ENCODE measurements at places on chromosomes 5 and 9.

GRCh38 chr5:176877793-176878331 lies 21.3 kb downstream of the HK3 start:
- no peak for DNase-seq

DNA sequence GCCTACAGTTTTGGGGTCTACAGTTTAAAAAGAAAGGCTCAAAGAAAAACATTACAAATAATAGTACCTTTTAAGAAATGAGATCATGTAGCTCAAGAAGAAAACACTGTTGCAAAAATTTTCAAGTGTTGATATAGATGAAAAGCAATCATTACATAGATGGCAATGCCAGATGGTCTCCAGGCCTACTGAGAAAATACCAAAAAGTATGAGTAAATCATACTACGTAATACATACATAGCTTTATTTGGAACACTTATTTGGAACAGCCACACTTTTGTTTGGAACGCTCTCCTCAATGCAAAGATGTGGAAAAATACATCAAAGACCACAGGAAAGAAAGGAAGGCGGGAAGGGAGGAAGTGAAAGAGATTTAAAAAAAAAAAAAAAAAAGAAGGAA lies 44.1 kb downstream of the MARCHF11 start:
- DNase-seq: no peak

DNA sequence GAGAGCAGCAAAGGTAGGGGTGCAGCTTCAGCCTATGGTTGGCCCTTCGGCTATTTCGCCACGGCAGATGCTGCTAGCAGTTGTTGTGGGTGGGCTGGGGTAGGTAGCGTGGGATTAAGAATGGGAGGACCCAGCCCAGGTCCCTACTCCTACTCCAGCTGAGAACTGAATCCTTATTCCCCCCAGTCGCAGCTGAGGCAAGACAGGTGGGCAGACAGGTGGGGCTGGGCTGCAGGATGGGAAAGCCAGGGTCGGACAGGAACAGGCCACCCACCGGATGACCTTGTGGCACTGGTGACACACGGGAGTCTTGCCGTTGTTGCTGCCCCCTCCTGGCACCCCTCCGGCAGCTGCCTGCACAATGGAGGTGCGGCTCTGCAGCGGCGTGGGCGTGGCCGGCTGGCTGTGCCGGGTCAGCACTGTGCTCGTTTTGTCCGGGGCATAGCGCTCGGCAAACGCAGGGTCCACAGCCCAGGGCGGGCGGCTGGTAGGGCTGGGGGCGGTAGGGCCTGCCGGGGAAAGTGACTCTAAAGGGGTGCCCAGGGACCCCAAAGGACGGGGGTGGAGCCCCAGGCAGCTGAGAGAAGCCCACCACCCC lies 8.2 kb downstream of the PDLIM7 start:
- DNase-seq: no peak

GRCh38 chr5:163552536-163552935 lies 47.1 kb downstream of the MAT2B start:
- no peak for DNase-seq

GRCh38 chr5:116572350-116573278 lies 2.0 kb downstream of the SEMA6A start:
- DNase-seq: no peak

GRCh38 chr5:100409660-100410151 lies 125.5 kb upstream of the FAM174A start:
- DNase-seq: no peak

GRCh38 chr5:39762761-39763160 lies 338.0 kb upstream of the DAB2 start:
- no peak for DNase-seq

GRCh38 chr9:136080716-136081112 lies 14.4 kb downstream of the NACC2 start:
- no peak for DNase-seq

DNA sequence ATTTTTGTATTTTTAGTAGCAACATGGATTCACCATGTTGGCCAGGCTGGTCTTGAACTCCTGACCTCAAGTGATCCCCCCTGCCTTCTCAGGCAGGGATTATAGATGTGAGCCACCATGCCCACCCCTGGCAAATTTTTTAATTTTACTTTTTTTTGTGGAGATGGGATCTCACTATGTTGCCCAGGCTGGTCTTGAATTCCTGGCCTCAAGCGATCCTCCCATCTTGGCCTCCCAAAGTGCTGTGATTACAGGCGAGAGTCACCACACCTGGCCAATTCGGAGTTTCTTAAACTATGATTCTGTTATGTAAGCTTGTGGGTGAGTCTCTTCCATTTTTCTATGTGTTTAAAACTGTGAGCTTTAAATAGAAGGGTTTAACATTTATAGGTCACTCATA lies 27.6 kb downstream of the PCBD2 start:
- DNase-seq: no peak

GRCh38 chr9:15942831-15943424 lies 390.1 kb downstream of the CCDC171 start:
- DNase-seq: no peak

- no peak for DNase-seq
These were observed 83.7 kb upstream of the BARHL1 start for GRCh38 chr9:132498531-132499210.

DNA sequence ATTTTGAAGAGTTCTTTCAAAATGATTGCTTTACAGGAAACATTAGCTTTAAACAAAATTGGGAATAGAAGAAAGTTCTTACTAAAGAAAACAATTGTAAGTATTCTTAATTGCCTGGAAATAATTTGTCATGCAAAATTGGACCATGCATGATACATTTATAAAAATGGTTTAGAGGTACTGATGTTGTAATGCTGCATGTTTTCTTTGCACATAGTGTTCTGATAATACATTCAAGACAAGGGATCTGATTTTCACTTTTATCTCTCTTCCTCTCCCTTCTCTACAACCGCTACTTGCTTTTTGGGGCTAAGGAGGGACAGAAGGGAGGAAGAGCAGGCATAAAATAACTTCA lies 211.6 kb upstream of the MPDZ start:
- no peak for DNase-seq

DNA sequence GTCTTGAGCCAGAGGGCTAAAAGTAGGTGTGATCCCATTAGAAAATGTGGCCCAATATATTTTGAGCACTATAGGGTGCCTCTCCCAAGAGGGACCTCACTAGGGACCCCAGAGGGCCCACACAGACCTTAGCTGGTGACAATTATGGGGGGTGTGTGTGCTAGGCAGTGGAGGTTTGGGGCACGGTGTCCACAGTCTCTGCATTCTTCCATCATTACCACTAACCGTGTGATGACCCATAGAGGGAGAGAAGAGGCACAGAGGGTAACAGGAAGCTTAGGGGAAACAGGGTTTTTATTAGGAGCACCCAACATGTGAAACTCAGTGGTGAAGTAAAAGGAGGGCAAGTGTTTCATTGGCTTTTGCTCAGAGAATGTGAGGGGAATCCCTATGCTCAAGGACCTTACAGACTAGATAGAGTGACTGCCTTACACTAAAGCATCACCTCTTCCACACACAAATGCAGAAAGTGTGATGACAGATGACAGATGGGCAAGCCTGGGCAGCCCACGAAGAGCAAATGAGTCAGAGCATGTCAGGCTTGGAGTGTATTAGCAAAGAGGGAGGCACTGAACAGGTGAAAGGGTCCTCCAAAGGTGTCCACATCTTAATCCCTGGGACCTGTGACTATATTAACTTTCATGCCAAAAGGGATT lies 2.5 kb upstream of the ACTL7A start:
- DNase-seq: no peak

GRCh38 chr5:155091063-155091648 lies 77.6 kb downstream of the KIF4B start:
- no peak for DNase-seq

GRCh38 chr5:143652108-143652700 lies 159.8 kb upstream of the HMHB1 start:
- DNase-seq: peak; percentile 52

- no peak for DNase-seq
These were observed 540.0 kb downstream of the KCTD16 start for GRCh38 chr5:144710637-144711036.

DNA sequence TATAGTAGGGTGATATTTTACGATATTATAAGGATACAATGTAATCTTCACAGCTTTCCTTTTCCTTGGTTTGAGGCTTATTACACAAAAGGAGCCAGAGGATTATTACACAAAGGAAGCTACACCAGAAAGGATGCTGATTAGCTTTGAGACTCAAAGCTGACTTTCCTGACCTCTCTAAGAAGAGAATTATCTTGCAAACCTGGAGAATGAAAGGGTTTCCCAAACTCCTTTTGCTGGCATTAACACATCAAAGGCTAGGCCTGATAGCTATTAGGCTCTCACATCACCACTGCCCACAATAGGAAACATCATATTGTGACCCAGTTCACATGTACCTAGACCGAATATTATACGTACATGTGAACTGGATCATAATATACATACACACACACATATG lies 34.2 kb upstream of the CHD1 start:
- DNase-seq: no peak

- DNase-seq: no peak
These were observed 19.9 kb downstream of the PTGES2 start for GRCh38 chr9:128107468-128108268.

- DNase-seq: no peak
These were observed 227.2 kb downstream of the NSG2 start for GRCh38 chr5:174272671-174273070.

DNA sequence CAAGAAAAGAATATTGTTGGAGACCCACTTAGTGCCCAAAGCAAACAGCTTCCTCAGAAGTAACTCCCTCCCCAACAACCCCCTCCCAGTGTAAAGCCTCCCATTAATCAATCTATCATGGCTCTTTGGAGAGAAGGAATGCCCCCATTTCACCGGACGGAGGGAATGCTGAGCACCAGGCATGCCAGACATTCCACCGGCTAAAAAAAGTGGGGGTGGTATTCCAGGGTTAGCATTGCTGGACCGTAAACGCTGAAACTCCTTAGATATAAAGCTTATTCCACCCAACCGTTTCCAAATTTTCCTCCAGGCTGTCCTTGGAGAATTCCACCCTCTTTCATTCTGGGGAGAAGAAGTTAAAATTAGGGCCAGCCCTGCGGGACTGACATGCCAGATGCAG lies 363 bp upstream of the MAMDC2 start:
- DNase-seq: no peak

GRCh38 chr9:9108641-9109040 lies 1309.1 kb upstream of the DMAC1 start:
- no peak for DNase-seq

DNA sequence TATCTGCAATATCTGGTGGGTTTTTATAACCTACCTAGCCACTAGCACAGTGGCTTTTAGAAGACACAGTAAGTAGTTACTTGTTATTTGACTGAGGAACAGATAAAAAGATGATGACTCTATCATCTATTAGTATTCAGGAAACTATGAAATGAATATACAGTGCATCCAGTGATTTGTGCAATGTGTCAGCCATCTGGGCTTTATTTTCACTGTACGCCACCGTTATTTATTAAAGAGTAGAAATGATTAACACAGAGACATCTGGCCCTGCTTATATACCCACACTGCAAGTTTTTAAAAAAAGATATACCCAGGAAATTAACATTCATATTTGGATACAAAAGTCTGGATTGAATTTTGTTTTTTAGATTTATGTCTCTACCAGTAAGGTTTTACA lies 408.4 kb downstream of the PDE4D start:
- no peak for DNase-seq

DNA sequence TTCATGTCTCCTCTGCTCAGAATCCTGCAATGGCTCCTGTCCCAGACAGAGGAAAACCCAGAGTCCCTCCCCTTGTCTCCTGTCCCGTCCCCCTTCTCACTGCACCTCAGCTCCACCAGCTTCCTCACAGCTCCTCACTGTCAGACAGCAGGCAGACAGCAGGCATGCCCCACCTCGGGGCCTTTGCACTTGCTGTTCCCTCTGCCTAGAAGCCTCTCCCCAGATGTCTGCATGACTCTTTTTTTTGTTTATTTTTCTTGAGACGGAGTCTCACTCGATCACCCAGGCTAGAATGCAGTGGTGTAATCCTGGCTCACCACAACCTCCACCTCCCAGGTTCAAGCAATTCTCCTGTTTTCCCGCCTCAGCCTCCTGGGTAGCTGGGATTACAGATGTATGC lies 8.8 kb upstream of the SLC6A7 start:
- no peak for DNase-seq

DNA sequence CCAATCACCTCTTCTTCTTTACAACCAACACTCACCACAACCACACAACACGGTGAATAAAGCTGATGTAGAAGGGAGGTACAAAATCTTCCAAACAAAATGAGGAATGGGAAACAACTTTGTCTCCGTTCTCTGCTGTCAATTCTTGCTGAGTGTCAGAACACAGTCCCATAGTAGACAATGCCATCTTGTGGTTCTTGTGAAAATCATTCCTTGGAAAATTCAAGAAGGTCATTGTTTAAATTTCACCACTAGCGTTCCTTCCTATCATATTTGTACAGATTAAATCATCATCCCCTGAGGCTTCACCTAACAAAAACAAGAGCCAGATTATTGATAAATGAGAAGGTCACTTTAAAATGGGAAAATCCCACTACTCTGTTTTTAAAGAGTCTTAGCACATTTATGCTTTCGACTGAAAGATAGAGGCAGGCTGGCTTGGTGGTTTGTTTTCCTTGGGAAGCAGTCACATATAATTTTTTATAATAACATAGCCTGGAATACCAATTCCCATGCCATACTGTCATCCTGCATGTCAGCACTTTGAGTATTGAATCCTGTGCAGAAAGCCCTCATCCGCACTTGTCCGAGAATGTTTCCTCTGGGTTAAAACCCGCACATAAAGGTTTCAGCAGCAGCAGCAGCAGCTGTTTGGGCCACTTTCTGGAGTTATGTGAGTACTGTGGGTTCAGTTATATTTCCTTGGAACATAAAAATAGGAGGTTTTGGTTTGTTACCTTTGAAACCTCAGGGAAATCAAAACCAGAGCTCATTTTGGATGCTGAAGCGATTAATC lies 395.0 kb upstream of the SMARCA2 start:
- no peak for DNase-seq
